ENCODE measurements at places on chromosomes 13 and 19. TPM values are rescaled to one million over a fixed set of nuclear protein-coding genes. Genes with fewer than 3 reads are reported as not detected.

The ODAD3 gene
- total RNA-seq = 0.64 TPM

The SELENOV gene
- 4.7 TPM for total RNA-seq

The ATP5F1D gene
- 73.6 TPM for total RNA-seq

The FCAR gene
- 14.2 TPM for total RNA-seq

The PRKCSH gene
- 165 TPM for total RNA-seq

The FRY gene
- total RNA-seq = 66.9 TPM

The TYK2 gene
- 156 TPM for total RNA-seq

The ZSCAN4 gene
- not detected for total RNA-seq

Data from metanephros (tissue), 2 donors.